ENCODE measurements at places on chromosomes 2 and 18.
A peak's percentile ranks its signal among the peaks of the same experiment; 100 is the strongest.

GRCh38 chr18:32669549-32670165 lies 103.2 kb downstream of the KLHL14 start:
- ATAC-seq = no peak

- ATAC-seq = no peak
Observed at GRCh38 chr2:156309917-156310316, 22.6 kb downstream of the NR4A2 start.

- peak; percentile 88 for ATAC-seq
Observed at GRCh38 chr18:12599543-12599942, 58.4 kb downstream of the SPIRE1 start.

- ATAC-seq = no peak
Observed at GRCh38 chr2:43224571-43225092, 1.8 kb downstream of the ZFP36L2 start.

- no peak for ATAC-seq
Observed at GRCh38 chr2:64461271-64462058, 7.5 kb downstream of the LGALSL start.

- no peak for ATAC-seq
Observed at GRCh38 chr2:241025639-241026038, 27.2 kb downstream of the SNED1 start.

DNA sequence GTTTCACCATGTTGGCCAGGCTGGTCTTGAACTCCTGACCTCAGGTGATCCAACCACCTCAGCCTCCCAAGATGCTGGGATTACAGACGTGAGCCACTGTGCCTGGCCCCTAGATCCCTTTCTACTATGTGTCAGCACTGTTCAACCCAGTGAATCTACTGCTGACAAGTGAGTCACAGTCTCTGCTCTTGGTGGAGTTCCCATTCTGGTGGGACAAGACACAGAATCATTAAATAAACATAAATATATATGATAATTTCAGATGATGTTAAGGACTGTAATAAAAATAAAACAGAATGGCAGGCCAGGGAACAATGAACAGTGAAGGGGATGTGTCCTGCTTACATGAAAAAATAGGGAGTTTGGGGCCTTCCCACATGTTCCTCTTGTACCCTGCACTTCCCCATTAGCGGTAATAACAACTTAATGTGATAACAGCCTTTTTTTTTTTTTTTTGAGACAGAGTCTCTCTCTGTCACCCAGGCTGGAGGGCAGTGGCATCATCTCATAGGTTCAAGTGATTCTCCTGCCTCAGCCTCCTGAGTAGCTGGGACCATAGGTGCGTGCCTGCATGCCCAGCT lies 112.2 kb downstream of the CPO start:
- peak; percentile 54 for ATAC-seq

DNA sequence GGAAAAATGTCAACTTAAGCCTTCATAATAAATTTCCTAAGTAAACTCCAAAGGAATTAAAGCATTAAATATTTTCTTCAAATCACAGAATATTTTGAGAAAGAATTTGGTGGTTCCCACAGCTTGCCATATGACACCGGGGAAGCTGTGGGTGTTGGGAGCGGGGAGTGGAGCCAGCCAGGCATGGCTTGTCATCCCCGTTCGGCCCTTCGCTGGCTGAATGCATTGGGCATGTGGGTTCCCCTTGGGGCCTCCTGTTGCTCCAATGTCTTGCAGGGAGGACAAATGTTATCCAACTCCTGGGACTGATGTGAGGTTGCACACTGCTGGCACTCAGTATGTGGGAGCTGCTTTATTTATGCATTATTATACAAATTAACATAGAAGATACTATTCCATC lies 18.6 kb downstream of the NGEF start:
- ATAC-seq = no peak

DNA sequence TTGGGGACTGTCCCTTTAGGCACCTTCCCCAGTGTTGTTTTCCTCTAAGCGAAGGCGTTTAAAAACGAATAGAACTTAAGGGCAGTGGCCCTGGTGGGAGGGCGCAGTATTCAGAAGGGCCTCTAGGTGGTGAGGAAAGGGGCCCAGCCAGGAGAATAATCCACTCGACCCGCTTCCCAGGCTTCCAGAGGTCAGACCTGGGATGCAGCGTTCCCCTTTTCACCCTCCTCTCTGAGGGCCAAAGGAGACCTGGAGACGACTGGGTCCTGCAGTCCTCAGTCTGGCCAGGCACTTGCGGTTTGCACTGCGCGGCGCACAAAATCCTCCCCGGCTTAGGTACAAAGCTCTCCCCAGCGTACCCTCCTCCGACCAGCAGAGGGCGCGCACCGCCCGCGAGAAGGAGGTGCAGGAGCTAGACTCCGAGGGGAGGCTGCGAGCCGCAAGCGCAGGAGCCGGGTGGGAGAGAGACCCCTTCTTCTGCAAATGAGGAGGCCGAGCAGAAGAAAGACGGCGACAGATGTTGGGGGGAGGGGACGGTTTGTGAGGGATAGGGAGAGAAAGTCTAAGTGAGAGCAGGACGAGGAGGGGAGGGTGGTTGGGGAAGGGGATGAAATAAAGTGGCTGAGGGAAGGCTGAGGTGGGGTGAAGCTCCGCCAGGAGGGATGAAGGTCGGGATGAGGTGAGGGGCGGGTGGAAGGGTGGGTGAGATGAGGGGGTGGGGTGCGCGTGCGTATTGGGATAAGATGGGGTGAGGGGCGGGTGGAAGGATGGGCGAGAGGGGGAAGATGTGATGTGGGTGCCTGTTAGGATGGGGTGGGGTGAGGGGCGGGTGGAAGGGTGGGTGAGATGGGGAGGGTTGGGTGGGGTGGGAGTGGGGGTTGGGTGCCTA lies 4.9 kb downstream of the FEV start:
- ATAC-seq = peak; percentile 87

DNA sequence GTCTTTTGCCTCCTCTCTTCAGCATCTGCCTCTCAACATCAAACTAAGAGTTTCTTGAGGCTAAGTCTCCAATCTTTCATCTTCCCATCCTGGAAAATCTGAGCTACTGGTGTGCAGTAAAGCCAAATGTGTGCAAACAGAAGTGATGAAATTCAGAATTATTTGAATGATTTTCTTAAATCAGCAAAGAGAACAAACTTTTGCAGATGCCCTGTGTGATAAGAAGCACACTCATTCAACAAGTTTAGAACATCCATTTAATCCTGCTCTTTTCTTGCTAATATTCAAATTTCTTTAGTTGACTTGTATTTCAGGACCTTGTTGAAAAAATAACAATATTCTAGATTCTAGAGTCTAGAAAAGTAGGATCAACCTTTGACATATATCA lies 1374.9 kb upstream of the CELF4 start:
- ATAC-seq = no peak

GRCh38 chr2:33384599-33384961 lies 91.9 kb upstream of the RASGRP3 start:
- ATAC-seq = no peak

- ATAC-seq = no peak
Observed at GRCh38 chr2:181632733-181633401, 24.0 kb downstream of the CERKL start.

GRCh38 chr2:121002597-121002996 lies 266.9 kb downstream of the GLI2 start:
- ATAC-seq = no peak

GRCh38 chr2:23464156-23464555 lies 79.2 kb downstream of the KLHL29 start:
- no peak for ATAC-seq

- ATAC-seq = no peak
Observed at GRCh38 chr2:121491518-121491917, 39.2 kb upstream of the RNU4ATAC start.

DNA sequence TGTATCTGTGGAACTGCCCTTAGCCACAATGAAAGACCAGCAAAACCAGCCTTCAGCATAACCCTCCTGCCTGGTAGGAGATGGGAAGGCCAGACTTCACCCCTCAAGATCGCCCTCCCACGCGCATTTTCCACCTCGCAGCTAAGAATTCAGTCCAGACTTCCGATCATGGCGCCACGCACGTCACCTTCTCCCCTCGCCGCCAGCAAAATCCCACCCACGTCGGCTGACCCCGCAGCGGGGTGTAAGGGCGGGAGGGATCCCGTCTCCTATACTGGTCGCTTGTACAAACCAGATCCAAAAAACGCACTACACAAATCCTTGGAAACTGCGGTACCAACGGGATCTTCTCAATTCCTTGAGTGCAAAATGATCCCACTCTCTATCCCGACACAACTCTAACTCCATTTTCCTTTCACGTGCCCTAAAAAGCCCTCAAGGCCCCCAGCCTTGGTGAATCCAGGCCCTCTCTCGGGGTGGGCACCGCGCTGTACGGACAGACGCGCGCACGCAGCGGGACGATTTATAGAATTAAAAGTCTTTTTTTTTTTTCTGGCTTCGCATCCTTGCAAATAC lies 1.0 kb upstream of the BMPR2 start:
- peak; percentile 14 for ATAC-seq

DNA sequence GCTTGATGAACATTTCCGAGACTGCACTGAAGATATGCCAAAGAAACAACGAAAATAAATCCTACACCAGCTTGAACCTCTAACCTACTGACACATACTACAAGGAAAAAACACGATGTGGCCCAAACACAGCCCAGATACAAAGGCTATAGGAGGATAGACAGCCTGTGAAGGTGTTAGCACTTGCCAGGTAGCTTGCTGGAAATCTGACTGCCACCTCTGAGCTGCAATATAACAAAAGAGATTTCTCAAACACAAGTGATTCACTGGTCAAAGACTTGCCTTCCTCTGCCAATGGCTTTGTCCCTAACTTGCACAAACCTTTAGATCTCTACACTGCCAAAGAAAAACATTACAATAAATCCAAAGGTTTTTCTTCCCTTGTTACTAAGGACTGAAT lies 21.1 kb downstream of the CFAP210 start:
- ATAC-seq = peak; percentile 91

- ATAC-seq = no peak
Observed at GRCh38 chr2:181364492-181365170, 92.6 kb upstream of the ITGA4 start.

GRCh38 chr2:191905336-191905735 lies 58.4 kb upstream of the CAVIN2 start:
- ATAC-seq = no peak

Measured in esophagus mucosa (tissue), 1 donor.